ENCODE measurements at places on chromosomes 4 and X. TPM values are rescaled to one million over a fixed set of nuclear protein-coding genes. Genes with fewer than 3 reads are reported as not detected.

Gene GRID2
- 1.6 TPM for total RNA-seq

Gene ZFP42
- total RNA-seq = not detected

Gene TREX2
- total RNA-seq = 3.7 TPM

Gene RHOXF1
- not detected for total RNA-seq

Gene COMMD8
- total RNA-seq = 4.7 TPM

Gene SPANXD
- total RNA-seq = not detected

Gene DCAF8L2
- total RNA-seq = not detected

Gene SPANXN5
- total RNA-seq = not detected

Gene CACNA1F
- not detected for total RNA-seq

Gene FGB
- 3.7 TPM for total RNA-seq

Gene NPY2R
- not detected for total RNA-seq

Gene CFAP47
- total RNA-seq = under 0.01 TPM

Gene DCAF16
- total RNA-seq = 23.0 TPM

Gene SH2D1A
- 1.0 TPM for total RNA-seq

Gene HSFX4
- not detected for total RNA-seq

Gene F9
- total RNA-seq = not detected

Gene MED28
- 13.0 TPM for total RNA-seq

Gene HS6ST2
- 19.8 TPM for total RNA-seq

Gene ANXA3
- 14.6 TPM for total RNA-seq

Gene USP51
- total RNA-seq = 1.6 TPM

Gene USP27X
- 2.1 TPM for total RNA-seq

Gene LAS1L
- total RNA-seq = 14.1 TPM

Gene GNRHR
- not detected for total RNA-seq

Gene KIF4A
- total RNA-seq = 3.7 TPM

Gene SOWAHB
- under 0.01 TPM for total RNA-seq

Gene GABRA4
- under 0.01 TPM for total RNA-seq

Gene PCSK1N
- not detected for total RNA-seq

Gene MAGT1
- total RNA-seq = 60.5 TPM

Gene WDR17
- 1.0 TPM for total RNA-seq

Gene SPANXA2
- total RNA-seq = not detected
